ENCODE measurements at places on chromosomes 5 and 9.
A peak's percentile ranks its signal among the peaks of the same experiment; 100 is the strongest.

GRCh38 chr5:168706655-168707069 is 127.5 kb upstream of the PANK3 start:
- peak; percentile 52 for DNase-seq

DNA sequence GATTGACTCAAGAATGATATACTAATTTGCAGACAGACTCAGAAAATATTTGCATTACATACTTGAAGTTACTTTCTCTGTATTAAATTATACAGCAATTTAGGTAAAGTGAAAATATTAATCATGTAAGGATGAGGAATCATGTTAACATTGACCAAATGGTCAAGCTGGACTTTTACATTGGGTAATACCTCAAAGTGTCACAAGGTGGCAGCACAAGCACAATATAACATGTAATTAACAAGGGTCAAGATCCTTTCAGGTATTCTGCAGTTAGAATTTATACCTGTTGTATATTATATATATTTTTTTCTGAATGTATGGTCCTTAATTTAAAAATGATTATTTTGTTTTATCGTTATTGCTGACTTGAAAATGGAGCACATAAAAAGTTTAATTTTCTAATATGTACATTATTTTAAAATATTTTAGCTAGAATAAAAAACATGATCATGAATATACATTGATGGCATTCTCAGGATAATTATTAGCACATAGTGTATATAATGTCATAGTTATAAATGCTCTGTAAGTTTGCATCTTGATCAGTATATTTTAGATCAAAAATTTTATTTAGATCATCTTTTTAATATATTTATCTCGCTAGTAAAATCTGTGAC is 8.6 kb downstream of the HAPLN1 start:
- DNase-seq, result peak; percentile 53

DNA sequence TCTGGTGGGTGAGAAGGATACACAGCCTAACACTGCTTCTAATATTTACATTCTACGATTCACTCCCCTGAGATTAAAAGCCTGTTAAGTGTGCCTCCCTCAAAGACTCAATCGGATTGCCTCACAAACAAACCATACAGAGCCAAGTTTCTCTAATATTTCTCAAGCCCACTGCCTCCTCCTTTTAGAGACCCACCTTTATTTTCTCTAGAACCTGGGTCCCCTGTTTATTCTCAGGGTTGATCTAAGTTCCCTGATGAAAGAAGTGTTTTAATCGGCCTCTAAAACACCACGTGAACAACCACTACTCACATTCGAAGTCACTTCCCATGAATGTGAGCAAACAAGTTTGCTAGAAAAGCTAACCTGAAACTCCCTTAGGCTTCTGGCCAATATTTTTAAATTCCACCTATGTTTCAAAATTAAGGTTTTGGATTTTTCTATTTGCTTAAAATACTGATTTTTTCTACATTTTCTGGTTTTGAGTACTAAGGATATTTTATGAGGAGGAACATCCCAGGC is 76.5 kb downstream of the GLIS3 start:
- DNase-seq, result no peak

GRCh38 chr5:50666261-50667022 is at the start of gene PARP8:
Gene PARP8, plus strand, starts transcription at chr5:50666637. Its CDS starts 459 bp downstream, at chr5:50667096.
- DNase-seq, result peak; percentile 33

- no peak for DNase-seq
Measured at GRCh38 chr5:125180231-125180829, 433.9 kb upstream of the ZNF608 start.

DNA sequence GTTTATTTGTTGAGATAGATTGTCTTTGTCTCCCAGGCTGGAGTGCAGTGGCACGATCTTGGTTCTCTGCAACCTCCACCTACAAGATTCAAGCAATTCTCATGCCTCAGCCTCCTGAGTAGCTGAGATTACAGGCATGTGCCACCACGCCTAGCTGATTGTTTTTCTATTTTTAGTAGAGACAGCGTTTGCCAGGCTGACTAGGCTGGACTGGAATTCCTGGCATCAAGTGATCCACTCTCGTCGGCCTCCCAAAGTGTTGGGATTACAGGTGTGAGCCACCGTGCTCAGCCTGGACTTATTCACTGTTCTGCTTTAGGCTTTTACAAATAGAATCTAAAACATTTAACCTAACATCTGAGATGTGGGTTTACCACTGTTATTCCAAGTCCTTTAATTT is 91.3 kb downstream of the COMMD10 start:
- DNase-seq, result no peak

- DNase-seq, result no peak
Measured at GRCh38 chr5:167639273-167639672, 652.2 kb upstream of the WWC1 start.

GRCh38 chr5:142484821-142485387 is 160.1 kb upstream of the SPRY4 start:
- DNase-seq, result no peak

DNA sequence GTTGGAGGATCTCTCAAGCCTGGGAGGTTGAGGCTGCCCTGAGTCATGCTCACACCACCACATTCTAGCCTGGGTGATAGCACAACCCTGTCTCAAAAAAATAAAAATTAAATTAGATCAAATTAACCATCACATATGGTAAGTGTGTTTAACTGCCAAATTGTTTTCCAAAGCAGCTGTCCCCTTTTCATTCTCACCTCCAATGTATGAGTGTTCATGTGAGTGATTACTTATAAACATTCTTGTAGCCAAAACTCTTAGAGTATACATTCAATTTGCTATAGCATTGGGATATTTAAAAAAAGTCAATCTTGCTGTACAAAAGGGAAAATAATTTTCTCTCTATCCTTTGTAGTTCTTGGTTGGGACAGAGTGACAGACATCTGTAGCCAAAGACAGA is 53.4 kb upstream of the SNAPC3 start:
- no peak for DNase-seq

GRCh38 chr5:143582176-143582575 is 178.7 kb upstream of the NR3C1 start:
- DNase-seq, result no peak

GRCh38 chr9:15274425-15274824 is 32.6 kb downstream of the TTC39B start:
- no peak for DNase-seq
